CD4-positive, alpha-beta T cell treated with Interleukin-15 for 1 hour (primary cell): ENCODE measurements at places on chromosomes 5 and 9.

DNA sequence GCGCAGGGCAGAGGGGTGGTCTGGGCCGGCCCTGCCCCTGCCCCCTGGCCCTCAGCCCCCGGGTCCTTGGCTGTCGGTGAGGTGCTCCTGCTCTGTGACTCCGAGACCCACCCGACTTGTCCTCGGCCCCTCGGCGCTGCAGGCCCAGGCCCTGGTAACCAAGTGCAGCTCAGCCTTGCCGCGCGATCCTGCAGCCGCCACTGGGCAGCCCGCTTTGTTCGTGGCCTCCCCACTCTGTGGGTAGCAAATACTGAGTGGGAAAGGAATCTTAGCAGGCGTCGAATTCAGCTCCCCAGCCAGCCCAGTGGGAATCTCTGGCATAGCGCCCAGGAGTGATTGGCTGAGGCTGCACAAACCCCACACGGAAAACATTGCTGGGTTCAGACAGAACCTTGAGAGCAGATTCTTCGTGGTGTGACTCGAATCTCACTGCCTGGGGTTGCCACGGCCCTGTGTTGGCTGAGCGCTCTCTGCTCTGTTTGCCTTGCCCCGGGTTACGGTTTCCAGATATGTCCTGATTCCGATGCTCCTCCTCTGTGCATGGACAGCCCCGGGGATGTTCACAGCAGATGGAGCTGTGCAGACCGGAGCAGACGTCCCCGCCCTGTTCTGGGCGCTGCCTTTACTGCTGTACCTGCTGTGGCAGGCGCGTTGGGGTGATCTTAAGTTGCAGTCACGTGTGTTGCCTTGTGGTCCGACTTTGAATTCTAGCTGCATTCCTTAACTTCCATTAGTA lies 13.4 kb upstream of the EXOC3 start:
- no peak for DNase-seq

DNA sequence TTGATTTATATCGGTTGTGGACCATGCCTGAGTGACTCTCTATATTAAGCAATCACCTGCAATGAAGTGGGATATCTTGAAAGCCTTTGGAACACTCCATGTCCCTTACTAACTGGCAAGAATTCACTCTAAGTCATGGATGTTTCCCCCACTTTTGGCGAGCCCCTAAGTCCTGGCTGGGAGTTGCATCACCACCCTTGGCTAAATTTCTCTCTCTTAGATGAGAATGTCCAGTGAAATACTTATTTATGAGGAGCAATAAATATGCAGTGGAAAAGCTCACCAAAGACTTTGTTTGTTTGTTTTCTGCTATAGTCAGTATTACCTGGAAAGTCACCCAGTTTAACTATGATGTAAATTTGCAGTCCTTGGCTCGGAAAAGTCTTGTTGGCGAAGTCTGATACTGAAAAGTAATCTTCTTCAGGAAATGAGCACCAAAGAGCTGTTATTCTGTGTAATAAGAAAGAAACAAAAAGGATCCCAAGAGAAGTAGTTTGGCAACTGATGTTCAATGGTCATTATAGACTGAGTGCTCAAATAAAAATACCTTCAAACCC lies 333.8 kb downstream of the DMRT2 start:
- no peak for DNase-seq

DNA sequence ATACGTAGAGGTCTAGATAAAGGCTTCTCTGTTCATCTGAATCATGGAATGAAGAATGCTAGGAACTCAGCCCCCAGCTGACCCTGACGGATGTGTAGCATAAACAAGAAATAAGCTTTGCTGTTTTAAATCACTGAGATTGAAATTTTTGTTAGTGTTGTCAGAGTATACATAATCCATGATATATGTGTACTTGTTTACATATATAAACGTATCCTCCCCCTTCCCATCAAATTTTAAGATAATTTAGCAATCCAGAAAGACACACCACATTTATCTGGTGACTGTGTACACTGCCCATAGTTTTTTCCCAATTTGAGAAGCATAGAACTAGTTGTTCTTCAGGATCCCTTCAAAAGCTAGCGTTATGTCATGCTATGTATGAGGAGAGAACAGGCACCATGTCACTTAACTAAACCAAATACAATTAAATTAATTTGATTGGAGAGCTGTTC lies 80.8 kb upstream of the OSMR start:
- DNase-seq: no peak

DNA sequence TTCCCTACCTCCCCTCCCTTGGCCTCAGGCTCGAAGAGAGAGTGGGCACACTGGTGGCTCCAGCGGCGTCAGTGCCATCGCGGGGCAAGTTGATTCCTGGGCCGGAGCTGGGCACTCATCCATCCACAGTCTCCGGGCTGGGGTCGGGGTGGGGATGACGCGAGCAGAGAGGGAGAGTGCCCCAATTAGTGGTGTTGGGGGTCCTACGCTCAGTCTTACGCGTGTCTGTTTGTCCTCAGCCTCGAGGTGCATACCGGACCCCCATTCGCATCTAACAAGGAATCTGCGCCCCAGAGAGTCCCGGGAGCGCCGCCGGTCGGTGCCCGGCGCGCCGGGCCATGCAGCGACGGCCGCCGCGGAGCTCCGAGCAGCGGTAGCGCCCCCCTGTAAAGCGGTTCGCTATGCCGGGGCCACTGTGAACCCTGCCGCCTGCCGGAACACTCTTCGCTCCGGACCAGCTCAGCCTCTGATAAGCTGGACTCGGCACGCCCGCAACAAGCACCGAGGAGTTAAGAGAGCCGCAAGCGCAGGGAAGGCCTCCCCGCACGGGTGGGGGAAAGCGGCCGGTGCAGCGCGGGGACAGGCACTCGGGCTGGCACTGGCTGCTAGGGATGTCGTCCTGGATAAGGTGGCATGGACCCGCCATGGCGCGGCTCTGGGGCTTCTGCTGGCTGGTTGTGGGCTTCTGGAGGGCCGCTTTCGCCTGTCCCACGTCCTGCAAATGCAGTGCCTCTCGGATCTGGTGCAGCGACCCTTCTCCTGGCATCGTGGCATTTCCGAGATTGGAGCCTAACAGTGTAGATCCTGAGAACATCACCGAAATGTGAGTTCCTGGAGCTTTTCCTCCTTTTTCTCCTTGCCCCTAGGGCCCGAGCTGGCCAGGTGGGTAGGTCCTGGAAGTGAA lies 861 bp downstream of the NTRK2 start:
- DNase-seq: no peak

DNA sequence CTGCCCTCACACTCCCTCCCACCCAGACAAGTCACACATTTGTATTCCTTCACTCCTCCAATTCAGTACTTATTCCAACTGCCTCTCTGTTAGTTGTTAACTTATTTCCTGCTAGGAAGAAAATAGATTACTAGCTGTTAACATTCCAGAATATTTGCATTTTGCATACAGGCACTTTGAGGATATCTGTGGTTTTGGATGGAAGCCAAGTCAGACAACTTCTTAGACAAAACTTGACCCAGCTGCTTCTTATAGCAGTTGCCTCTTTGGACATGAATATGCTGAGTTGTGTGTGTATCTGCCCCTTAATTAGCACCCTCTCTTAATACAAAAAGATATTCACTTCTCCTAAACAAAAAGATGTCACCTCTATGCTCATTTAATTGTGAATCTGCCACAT lies 1280.6 kb upstream of the ACO1 start:
- no peak for DNase-seq

DNA sequence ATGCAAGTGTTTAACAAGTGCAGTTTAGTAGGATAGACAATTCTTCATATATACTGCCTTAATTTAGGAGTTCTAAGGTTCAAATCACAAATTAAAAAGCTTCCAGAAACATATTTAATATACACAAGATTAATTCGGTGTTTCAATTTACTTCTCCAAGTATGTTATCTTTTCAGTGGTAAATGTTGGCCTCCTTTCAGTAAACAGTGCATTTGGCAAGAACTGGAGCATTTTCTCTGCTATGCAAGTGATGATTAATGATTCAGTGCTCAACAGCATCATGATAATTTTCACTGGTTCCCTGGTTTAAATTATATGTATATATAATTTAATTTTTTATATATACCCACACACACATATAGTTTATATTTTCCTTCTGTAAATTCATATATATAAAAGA lies 541.7 kb downstream of the EFNA5 start:
- no peak for DNase-seq

- no peak for DNase-seq
These were observed 231.5 kb upstream of the PANK3 start for GRCh38 chr5:168810641-168811040.

GRCh38 chr9:108130905-108131304 lies 641.3 kb upstream of the KLF4 start:
- no peak for DNase-seq

- no peak for DNase-seq
These were observed 69.3 kb downstream of the SH3RF2 start for GRCh38 chr5:146005723-146006122.

- DNase-seq: no peak
These were observed 35.0 kb upstream of the PCSK5 start for GRCh38 chr9:75855509-75855908.

DNA sequence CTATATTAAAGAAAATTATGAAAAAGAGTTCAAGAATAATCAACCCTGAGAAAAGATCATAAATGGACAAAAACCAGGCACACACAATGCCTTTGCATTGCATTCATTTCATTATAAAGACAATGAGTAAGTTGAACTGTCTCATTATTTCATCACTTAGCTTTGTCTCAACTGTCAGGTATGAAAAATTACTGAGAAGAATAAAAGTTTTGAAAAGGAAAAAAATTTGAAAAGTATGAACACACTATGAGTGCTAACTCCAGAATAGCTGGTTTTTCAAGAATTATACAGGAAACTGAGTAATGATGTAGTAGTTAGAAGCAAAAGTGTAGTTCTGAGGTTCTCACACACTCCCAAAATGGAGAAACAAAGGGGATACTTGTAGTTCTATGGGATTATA lies 16.3 kb upstream of the ANXA1 start:
- DNase-seq: no peak

- no peak for DNase-seq
These were observed 51.8 kb upstream of the TLE1 start for GRCh38 chr9:81741103-81741502.

DNA sequence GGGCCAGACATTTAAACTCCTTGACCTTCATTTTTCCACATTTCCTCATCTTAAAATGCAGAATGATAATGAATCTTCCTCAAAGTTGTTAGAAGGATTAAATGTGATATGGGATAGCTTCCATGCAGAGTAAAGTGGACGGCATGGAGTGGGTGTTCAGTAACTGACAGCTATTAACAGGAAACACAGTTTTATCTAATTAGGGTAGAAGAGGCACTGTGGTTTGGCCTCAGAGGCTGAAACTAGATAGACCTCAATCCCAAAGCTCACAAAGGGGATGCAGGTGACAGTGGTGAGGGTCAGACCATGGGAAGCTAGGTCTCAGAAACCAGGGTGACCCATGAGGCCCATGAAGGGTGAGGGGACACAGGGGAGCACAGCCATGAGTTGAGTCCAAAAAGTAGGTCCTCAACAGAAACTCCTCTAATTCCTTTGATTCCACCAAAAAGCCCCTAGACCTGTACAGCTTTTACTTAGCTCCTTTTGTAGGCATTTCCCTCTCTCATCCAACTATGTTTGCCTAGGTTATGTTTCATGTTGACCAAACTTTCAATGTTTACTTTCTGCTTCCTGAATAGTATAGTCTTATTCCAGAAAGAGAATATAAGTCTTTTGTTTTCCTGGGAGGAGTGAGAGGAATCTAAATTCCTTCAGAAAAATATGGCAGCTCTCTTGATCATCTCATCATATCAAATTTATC lies 27.9 kb upstream of the GLDC start:
- DNase-seq: no peak

DNA sequence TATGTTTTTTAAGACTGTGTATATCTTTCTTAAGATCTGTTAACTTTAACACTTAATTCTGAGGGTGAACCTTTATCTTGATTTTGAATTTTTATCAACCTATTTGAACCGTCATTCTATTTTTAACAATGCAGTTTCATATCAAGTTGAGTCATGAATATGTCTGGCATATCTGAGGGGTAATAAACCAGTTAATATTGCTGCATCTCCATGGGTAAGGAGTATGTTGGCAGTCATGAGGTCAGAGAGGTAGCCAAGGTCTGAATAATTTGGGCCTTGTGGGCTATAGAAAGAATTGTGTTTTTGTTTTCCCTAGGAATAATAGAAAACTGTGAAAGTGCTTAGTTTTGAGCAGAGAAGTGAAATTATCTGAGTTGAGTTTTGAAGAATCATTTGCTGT lies 419.0 kb downstream of the PLK2 start:
- no peak for DNase-seq

- no peak for DNase-seq
These were observed 12.1 kb downstream of the TTLL11 start for GRCh38 chr9:122080986-122081385.

DNA sequence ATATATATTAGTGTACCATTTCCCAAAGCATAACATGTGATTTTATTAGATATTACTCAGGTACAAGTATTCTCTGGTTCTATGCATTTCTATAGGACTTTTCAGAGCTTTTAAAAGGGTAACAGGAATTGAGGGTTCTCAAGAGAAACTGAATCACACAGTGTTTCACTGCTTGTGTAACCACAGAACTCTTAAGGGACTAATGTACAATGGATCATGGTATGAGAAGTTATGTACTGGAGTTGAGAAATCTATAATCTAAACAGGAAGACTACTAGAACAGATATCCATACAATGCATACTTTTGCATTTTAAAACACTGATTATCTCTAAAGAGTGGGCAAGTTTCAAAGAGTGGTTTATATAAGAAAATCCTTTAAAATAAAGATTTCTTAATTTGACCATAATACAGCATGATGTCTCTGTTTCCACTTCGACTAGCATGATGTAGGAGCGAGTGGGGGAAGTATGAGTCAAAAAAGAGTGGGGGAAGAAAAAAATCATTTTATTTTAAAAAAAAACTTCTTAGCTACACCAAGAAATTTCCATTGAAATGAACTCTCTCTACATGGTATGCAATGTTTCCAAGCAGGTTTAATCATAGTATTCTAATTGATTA lies 183.5 kb downstream of the RFX3 start:
- DNase-seq: no peak

- no peak for DNase-seq
These were observed 107.3 kb upstream of the SPIN1 start for GRCh38 chr9:88280816-88281382.

DNA sequence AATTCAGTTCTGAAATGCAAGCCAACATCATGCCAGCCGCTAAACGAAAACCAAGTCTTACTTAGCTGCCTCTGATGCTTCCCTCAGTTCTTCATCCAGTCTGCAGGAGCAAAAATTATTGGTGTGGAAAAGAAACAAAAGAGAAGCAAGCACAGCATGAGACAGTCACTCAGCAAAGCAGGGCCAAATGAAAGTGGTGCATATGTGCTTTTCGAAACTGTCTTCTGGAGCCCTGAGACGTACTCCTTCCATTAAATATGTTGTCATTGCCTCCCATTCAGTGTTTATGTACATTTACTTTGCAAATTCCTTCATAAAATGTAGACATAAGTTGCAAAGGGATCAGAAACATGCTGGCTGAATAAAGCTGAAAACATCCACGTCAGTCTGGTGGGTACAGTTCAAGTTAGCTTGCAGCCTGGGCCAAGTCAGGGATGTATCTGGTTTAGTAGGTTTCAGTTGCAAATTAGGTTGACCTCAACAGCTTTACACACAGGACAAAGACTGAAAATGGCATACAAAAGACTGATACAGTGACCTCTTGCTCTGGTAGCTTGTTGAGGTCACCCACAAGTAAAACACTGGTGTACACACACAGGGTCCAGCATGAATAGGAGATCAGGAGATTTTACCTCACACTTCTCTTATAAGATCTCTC lies 139.7 kb upstream of the PCA3 start:
- DNase-seq: no peak

GRCh38 chr5:178194026-178194425 lies 6.9 kb upstream of the GMCL2 start:
- no peak for DNase-seq

- DNase-seq: no peak
These were observed 231.3 kb downstream of the PRR16 start for GRCh38 chr5:120695368-120695880.

- DNase-seq: no peak
These were observed 227.2 kb upstream of the KLF9 start for GRCh38 chr9:70641631-70642030.
